Endodermal cell (in vitro differentiated cells): ENCODE measurements at places on chromosomes 1 and 21.
A peak's percentile ranks its signal among the peaks of the same experiment; 100 is the strongest.

GRCh38 chr1:231188768-231189167 is 26.9 kb downstream of the TRIM67 start:
- H3K36me3 ChIP-seq, result no peaks in the 10 kb centered on the region
- H3K27ac ChIP-seq, result no peak overlapping the region
- peaks cover 14% of the 10 kb centered on the region for H3K4me1 ChIP-seq
- DNase-seq, result no peak
- H3K27me3 ChIP-seq, result no peaks in the 10 kb centered on the region

DNA sequence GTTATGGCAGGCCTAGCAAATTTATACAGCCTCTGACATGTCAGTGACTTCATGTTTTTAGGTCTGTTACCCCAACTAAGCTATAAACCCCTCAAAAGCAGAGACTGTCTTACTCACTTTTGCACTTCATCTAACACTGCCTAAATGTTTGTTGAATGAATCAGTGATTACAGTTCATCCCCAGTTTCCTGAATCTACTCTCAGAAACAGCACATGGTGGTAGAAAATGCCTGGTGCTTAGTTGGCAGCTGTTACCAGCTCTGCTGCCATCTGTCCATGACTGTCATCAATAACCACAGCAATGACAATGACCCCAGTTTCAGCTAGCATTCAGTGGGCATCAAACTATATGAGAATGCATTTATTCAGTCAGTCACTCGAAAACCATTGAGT is 110.5 kb upstream of the SERBP1 start:
- no peak for DNase-seq
- H3K27me3 ChIP-seq, result no peaks in the 10 kb centered on the region
- H3K36me3 ChIP-seq, result no peaks in the 10 kb centered on the region
- peaks cover 11% of the 10 kb centered on the region for H3K4me1 ChIP-seq
- no peak overlapping the region for H3K27ac ChIP-seq

- peak overlapping the region; percentile 76 for H3K27ac ChIP-seq
- no peaks in the 10 kb centered on the region for H3K27me3 ChIP-seq
- no peaks in the 10 kb centered on the region for H3K4me1 ChIP-seq
- no peaks in the 10 kb centered on the region for H3K36me3 ChIP-seq
- no peak overlapping the region for H3K4me3 ChIP-seq
Observed at GRCh38 chr1:201570181-201570885, 31.4 kb downstream of the NAV1 start.

- H3K4me3 ChIP-seq, result peak overlapping the region; percentile 93
- DNase-seq, result no peak
- peaks cover 51% of the 10 kb centered on the region for H3K36me3 ChIP-seq
Observed at GRCh38 chr1:154222518-154222917, 1.8 kb downstream of the UBAP2L start.

- H3K4me1 ChIP-seq, result no peaks in the 10 kb centered on the region
- H3K36me3 ChIP-seq, result no peaks in the 10 kb centered on the region
- H3K4me3 ChIP-seq, result no peak overlapping the region
- H3K27me3 ChIP-seq, result no peaks in the 10 kb centered on the region
- H3K27ac ChIP-seq, result no peak overlapping the region
- no peak for DNase-seq
Observed at GRCh38 chr1:34406377-34406776, 229.7 kb downstream of the C1orf94 start.

DNA sequence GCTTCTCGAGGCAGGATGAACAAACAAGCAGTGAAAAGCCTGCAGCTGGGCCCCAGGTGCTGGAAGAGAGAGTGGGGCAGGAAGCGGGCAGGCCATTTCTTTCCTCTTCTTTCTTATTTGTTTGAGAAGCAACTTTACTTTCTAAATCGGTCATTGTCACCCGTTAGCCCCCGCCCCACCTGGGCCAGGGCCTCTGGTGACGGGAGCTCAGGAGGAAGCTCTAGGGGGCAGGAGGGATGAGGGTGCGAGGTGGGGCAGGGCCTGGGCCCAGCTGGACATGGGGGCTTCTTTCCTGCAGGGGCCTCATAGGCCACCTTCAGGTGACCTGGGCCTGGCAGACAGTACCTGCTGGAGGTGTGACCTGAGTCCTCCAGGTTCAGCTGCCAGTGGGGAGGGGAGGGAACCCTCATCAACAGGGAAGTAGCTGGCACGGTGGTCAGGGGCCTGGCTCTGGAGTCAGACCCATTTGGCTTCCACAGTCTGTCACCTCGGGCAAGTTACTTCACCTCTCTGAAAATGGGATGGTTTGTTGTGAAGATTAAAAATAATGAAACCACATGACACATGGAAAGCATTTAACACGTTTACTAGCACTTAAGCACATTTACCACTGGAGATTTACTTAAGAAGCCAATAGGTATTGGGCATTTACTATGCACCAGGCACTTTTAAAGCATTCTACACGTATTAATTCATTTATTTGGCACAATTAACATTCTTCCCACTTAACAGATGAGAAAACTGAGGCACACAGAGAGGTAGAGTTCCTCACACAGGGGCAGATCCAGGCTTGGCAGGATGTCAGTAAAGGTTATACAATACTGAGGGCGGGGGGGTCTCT is 54.1 kb upstream of the ID3 start:
- H3K4me3 ChIP-seq, result no peak overlapping the region
- DNase-seq, result peak; percentile 64
- no peaks in the 10 kb centered on the region for H3K27me3 ChIP-seq
- H3K4me1 ChIP-seq, result peaks cover 8% of the 10 kb centered on the region

GRCh38 chr1:186482661-186483255 is 21.8 kb upstream of the PDC start:
- H3K4me1 ChIP-seq, result no peaks in the 10 kb centered on the region
- peak; percentile 92 for DNase-seq
- no peak overlapping the region for H3K4me3 ChIP-seq
- no peak overlapping the region for H3K27ac ChIP-seq
- H3K27me3 ChIP-seq, result peaks cover 65% of the 10 kb centered on the region
- H3K36me3 ChIP-seq, result no peaks in the 10 kb centered on the region

- DNase-seq, result no peak
- no peaks in the 10 kb centered on the region for H3K27me3 ChIP-seq
- H3K36me3 ChIP-seq, result no peaks in the 10 kb centered on the region
- H3K27ac ChIP-seq, result no peak overlapping the region
Observed at GRCh38 chr1:205481629-205482151, 22.8 kb upstream of the CDK18 start.

- H3K27ac ChIP-seq, result peak overlapping the region; percentile 30
- no peak for DNase-seq
- no peaks in the 10 kb centered on the region for H3K27me3 ChIP-seq
- no peak overlapping the region for H3K4me3 ChIP-seq
- peaks cover 61% of the 10 kb centered on the region for H3K36me3 ChIP-seq
Observed at GRCh38 chr1:54304518-54304917, 101.7 kb downstream of the SSBP3 start.
